Cardiac muscle cell (in vitro differentiated cells and primary cell): ENCODE measurements at places on chromosomes 5 and 9. TPM values are rescaled to one million over a fixed set of nuclear protein-coding genes. Genes with fewer than 3 reads are reported as not detected.

DNA sequence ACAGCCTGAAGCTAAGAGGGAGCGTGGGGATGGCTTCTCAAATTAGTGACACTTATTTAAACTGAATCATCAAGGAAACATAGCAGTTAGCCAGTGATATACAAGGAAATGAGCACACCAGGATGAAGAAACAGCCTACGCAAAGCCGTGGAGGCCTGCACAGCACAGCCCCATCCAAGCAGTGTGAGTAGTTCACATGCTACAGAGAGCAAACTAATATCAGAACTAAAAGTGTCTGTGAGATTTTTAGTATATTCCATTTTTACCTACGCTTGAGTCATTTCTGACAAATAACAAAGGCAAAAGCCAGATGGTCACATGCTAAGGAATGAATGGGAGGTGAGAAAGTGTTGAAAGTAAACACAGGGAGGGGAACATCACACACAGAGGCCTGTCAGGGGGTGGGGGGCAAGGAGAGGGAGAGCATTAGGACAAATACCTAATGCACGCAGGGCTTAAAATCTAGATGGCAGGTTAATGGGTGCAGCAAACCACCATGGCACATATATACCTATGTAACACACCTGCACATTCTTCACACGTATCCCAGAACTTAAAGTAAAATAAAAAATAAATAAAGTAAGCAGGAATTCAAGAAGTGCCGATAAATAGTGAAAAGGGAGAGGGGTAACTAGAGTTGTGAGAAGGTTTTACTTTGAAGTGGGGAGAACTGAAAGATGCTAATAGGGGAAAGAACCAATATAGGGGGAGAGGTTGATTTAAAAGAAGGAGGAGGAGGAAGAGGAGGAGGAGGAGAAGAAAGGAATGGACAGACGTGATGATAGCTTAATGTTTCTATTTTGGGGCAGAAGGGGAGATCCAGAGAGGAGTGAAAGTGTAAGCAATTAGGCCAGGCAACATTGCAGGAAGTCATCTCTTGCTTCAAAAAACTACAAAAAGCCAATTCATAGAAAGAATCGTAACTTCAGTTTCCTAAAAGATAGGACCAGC, 100.9 kb upstream of the PTGER4 start:
- DNase-seq = no peak

DNA sequence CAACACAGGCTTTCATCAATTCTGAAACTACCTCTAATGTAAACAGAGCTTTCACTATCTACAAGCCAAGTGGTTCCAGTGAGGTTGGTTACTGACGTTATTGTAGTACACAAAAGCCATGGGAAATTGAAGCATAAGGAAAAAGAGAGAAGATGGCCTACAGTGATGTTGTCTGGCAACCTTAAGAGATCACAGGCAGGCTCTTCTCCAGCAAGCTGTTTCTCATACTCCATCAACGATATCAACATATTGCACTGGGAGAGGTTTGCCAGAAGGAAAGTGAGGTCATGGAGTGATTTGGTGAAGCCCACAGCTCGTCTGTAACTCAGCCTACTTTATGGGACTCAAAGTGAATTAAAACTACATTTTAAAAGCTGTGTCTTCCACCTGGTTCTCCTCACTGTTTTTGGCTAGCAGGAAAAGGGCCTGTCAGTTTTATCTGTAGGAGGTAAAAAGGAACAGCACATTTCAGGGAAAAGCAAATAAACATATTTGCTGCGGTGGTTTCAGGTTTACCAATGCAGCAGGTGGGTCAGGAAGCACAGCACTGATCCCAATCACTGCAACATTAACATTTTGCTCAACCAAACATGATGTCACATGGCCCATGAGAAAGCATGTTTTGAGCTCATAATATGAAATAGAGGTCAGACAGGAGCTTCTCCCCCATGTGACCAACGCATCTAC, 72.9 kb downstream of the ARSB start:
- DNase-seq = no peak

DNA sequence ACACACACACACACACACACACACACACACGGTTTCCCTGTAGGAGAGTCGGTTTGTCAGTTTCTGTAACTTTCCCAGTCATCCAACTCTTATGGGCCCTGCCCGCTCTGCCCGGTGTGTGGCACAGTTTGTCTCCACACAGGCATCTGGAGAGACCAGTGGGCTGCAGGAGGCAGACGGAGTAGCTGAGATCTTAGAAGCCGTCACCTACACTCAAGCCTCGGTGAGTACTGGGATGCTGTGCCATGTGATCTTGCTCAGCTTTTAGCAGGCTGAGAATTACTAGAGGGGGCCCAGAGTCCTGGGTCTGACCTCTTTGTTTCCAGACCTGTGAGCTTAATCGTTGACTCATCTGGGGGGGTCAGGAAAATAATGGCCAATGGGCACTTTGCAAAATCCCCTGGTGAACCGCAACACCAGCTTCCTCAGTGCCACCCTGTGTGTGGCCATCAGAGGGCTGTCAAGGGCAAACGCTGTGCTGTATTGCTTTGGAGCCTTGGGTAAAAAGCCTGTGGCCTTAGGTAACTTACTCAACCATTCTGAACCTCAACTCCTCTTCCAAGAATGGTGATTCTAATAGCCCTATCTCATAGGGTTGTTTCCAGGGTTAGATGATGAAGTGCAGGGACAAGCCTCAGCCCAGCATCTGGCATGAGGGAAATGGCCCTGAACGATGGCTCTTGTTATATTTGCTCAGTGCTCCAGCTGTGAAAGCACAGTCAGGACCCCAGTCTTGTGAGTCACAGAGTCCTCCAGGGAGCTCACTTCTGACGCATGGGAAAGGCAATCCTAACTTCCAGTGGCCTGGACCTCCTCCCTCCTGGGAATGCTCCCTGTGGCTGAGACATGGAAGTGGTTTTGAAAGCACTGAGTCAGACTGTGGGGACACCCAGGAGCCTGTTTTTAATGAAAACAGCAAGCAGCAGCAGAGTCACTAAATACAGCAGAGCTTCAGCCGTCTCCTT, 45.6 kb downstream of the COL15A1 start:
- no peak for DNase-seq

- DNase-seq = no peak
These were observed at the start of gene PPP1R26 for GRCh38 chr9:135479469-135480052. TSS of gene PPP1R26 (plus strand) at chr9:135479782. CDS start at chr9:135484511, 4,729 bp downstream.

DNA sequence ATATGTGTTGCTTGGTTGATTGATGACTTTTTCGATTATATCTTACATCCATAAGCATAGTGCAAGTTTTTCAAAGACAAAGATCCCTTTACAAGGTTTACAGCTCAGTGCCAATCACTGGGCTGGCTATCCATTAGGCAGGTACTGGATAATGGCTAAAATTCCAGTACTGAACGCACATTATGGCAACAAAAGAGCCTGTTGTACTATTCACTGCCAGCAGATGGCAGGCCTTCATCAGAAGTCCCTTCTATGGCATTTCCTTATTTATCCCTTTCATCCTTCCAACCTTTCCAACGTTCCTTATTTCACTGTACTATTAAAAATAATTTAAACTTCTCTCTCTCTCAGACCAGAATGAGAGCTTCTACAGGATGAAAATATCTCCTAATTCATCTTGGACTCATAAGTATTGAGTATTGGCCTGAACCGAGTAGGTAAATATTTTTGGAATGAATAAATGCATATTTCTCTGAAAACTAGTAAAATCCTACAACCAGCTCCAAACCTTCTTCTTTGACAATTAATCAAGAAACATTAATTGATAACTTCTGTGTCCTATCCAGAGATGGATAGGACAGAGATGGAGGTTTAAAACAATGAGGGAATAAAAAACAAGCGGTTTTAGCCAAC, 6.7 kb upstream of the WNT8A start:
- peak; percentile 78 for DNase-seq

FGF18 gene
- polyA plus RNA-seq = 81.9 and 85.1 TPM in 2 replicates

CCDC152 gene
- 6.5 and 7.1 TPM in 2 replicates for polyA plus RNA-seq
